Ovary (tissue), 10 donors: ENCODE measurements at places on chromosomes 2 and 18.

- peak; percentile 16 for DNase-seq
These were observed 68.2 kb upstream of the HPCAL1 start for GRCh38 chr2:10234409-10235094.

GRCh38 chr2:218991674-218992168 lies 1.5 kb downstream of the CRYBA2 start:
- DNase-seq = no peak

DNA sequence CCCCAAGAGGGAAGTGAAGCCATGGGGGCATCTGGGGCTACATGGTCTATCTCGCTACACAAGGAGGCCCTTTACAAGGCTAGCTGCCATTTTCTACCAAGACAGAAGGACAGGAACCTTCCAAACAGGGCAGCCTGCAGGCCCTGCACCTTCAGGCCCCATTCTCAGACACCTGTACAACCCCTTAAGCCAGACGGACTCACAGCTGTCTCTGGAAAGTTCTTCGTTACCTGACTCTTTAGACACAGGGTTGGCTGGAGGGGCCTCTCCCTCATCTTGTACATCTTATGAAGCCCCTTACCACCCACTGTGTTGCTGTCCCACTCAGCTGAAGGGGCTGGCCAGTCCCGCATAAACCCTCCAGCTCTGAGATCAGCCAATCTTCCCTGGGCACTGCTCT lies 17.2 kb downstream of the TMEM127 start:
- DNase-seq = no peak

DNA sequence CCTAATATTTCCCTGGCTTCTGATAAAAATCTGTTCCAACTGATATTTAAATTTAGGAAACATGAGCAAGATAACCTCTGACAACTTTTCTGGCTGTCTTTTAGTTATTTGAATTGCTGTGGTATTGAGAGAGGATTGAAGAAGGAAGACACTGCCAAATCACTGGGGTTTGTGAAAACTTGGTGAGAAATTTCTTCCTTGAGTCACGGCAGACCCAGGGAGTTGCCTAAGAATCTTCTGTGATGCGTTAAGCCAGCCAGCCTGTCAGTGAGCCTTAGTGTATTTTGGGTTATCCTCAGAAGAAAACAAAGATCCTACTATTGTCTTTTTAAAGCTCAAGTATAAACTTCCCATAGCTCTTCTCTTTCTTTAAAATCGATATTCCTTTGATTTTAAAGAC lies 17.5 kb upstream of the DOK6 start:
- no peak for DNase-seq

- no peak for DNase-seq
These were observed 38.2 kb downstream of the NDC80 start for GRCh38 chr18:2609604-2610003.

GRCh38 chr2:10790228-10790973 lies 22.2 kb downstream of the PDIA6 start:
- no peak for DNase-seq

DNA sequence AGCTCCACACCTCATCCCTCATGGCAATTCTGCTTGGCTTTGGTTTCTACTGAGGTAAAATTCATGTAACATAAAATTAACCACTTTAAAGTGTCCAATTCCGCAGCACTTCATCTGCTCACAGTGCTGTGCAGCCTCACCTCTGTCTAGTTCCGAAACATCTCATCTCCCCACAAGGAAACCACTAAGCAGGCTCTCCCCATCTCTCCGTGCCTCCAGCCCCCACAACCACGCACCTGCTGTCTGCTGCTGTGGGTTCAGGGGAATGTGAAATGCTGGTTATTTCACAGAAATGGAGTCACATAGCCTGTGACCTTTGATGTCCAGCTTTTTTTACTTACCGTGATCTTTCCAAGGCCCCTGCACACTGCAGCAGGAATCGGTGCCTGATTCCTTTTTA lies 7.7 kb upstream of the GPC1 start:
- peak; percentile 8 for DNase-seq

- DNase-seq = no peak
These were observed 576.1 kb downstream of the DCDC2C start for GRCh38 chr2:4279431-4279830.

DNA sequence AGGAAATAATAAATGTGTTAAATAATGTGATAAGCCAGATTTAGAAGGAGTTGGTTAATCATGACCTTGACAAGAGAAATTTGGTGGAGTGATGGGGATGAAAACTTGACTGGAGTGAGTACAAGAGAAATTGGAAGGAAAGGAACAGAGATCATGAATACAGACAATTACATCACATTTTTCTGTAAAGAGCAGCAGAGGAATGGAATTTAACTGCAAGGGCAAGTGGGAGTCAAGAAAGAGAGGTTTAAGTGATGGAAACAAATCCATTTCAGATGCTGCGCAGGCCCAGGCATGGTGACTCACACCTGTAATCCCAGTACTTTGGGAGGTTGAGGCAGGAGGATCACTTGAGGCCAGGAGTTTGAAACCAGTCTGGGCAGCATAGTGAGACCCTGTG lies 46.7 kb downstream of the ICA1L start:
- no peak for DNase-seq

GRCh38 chr2:88693911-88694414 lies 2.5 kb downstream of the RPIA start:
- DNase-seq = no peak

DNA sequence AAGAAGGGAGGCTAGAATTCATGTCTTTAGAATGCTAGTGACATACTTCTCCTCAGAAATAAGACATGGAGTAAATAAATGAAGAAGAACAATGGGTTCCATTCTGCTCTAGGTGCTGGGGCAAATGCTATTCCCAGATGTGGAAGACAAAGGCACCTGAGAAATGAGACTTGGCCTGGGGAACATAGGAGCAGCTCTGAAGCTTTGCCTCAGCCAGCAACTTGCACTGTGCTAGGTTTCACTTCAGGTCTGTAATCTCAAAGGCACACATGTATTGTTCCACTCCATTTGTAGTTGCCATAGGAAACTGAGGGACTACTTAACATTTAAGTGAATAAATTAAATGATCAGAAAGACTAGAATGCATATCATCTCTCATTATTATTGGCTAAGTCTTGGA lies 538.9 kb upstream of the REG3G start:
- DNase-seq = no peak

- peak; percentile 32 for DNase-seq
These were observed 1.7 kb upstream of the POLR2D start for GRCh38 chr2:127859712-127860085.

- DNase-seq = no peak
These were observed 442.1 kb upstream of the DCC start for GRCh38 chr18:51897884-51898283.

GRCh38 chr2:70529610-70530009 lies 24.0 kb downstream of the TGFA start:
- DNase-seq = no peak

DNA sequence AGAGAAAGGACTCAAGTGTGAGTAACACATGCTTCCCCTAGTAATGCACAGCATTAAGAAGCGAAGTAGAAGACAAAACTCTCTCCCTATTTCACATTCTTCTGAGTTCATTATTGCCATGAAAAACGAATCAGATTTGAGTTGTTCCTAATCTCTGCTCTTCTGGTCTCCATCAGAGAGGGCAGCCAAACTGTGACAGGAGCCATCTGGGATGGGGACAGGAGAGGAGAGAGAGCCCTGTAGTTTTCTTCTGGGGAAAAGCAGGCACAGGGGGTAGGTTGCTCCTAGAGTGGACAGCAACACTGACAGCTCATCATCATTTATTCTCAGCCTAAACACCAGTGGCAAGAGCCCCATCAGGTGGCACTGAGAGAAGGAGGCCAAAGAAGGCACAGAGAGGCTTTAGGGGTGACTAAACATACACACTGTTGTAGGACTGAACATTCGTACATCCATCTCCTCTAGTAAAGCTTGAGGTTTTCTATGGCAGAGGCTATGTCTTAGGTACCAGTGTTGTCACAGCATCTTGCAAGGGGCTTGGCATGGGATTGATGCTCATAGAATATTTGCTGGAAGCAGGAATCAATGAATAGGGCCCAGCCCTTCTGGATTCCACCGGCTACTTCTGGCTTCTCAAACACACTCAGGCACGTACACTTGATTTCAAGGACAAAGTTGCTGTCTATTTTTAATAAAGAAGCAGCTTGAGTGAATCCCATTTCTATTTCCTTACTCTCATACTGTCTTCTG lies 33.1 kb downstream of the SLC8A1 start:
- no peak for DNase-seq

DNA sequence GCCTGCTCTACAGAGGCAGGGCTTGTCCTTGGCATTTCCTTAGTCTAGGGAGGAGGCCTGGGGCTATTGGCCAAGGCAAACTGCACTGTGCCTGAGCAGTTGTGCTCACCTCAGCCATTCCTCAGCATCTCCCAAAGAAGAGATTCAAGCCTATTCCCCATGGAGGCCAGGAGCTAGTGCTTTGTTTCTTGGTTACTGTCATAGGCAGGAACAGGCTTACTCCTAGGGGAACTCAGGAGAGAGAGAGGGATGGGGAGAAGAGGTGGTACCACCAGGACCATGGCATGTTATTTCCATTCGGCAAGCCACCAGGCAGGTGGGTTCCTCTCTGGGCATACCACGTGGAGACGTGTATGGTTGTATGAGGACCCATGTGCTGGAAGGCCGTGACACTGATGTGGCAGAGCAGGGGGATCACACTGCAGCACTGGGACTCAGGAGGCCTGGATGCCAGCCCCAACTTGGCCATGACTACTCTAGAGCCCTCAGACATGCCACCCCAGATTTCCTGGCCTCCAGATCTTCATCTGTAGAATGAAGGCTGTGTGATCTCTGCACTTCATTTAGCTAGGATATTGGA lies 233.7 kb downstream of the LOXHD1 start:
- no peak for DNase-seq

- no peak for DNase-seq
These were observed 55.3 kb upstream of the RMDN2 start for GRCh38 chr2:37869771-37870170.

DNA sequence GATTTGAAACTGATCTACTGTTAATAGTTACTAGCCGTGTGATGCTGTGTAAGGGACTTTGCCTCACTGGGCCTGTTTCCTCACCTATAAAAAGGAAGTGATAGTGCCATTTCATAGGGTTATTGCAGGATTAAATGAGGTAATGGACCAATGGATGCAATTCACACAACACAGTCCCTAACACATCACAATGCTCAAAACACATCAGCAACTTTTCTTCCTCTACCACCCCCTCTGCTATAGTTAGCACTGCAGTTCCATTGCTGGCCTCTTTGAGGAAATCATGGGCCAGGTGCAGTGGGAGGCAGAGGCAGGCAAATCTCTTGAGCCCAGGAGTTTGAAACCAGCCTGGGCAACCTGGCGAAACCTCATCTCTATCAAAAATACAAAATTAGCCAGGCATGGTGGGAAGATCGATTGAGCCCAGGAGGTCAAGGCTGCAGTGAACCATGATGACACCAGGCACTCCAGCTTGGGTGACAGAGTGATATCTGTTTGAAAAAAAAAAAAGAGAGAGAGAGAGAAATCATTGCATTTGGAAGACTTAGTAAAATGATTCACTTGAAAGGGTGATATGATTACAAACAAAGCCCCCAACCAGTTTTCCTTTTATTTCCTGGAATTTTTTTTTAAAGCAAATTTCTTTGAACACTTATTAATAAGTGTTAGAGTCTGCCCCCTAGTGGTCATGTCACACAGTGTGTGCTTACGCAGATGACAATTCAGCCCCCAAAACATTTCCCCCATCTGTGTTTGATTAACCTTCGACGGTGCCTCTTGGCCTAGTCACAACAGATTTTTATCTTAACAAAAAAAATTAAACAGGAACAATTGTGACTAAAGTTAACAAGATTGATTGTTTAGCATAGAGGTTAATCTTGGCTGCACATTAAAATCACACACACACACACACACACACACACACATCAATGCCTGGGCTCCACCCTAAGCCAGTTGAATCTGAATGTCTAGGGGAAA lies 88.6 kb upstream of the BCL11A start:
- DNase-seq = no peak

DNA sequence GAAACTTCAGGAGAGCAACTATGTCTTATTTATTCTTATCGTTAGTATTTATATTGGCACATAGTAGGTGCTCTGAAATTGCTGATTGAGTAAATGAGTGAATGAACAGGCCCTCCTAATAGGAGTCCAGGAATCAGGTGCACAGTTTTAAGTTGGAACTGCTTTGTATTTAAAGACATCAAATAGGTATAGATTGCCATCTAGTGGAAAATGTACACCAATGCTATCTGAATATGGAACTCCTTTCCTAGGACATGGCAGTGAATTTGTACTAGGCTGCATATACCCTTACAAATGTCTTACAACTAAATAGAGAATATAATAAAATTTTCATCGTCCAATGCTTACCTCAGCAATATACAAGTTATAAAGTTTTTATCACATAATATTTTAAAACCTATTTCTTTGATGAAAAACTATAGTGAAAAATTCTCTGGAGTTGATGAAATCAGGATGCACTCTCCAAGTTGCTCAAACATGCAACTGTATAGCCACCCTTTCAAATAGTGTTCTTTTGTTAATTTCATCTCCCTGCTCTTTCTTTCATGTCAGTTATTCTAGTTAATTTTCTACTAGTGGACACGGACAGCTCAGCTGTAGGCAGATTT lies 318.9 kb upstream of the SYT4 start:
- no peak for DNase-seq

GRCh38 chr2:7022492-7023385 lies 105.5 kb downstream of the RNF144A start:
- no peak for DNase-seq

DNA sequence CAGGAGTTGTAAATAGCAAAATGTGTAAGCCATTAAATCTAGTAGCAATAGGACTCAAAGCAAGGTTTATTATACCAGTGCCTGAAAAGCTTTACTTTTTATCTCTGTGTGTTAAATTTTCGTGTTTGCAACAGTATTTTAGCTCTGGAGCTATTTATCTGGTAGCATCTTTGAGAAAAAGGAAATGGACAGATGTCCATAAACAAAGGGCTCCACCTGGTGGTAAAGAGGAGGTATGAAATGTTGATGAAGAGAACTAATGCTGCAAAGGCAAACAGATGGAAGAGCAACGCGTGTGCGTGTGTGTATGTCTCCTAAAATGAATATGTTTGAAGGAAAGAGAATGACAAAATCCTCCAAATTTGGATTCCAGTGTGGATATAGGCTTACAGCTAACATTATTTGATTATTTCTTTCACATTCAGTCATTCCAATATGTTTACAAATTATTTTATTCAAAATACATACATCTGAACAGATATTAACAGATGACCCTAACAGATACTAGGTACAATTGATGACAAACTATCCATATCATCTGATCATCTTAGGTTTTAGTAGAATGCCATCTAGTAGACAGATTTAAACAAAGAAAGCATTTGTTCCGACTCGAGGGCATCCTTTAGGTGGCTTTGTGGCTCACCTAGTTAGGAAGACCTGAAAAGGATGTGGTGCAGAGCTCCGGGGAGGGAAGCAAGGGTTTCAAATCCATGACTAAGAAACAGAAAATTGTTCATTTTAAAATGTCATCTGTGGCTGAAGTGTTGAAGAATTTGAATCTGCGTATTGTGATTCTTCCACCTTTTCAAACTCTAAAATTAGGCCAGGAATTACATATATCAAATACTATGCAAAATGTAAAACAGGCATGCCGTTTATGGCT lies 383.3 kb downstream of the MTX2 start:
- no peak for DNase-seq

GRCh38 chr18:39788383-39788782 lies 2166.7 kb upstream of the PIK3C3 start:
- DNase-seq = no peak

GRCh38 chr18:73791081-73791480 lies 356.6 kb downstream of the FBXO15 start:
- DNase-seq = no peak

- DNase-seq = no peak
These were observed 470.9 kb downstream of the TGIF1 start for GRCh38 chr18:3920832-3921231.
